Lower leg skin (tissue), 4 donors: ENCODE measurements at places on chromosomes 5 and 9.

GRCh38 chr5:423626-424261 lies 19.2 kb upstream of the EXOC3 start:
- DNase-seq: no peak

- no peak for DNase-seq
Observed at GRCh38 chr9:101849102-101849707, 110.8 kb upstream of the GRIN3A start.

DNA sequence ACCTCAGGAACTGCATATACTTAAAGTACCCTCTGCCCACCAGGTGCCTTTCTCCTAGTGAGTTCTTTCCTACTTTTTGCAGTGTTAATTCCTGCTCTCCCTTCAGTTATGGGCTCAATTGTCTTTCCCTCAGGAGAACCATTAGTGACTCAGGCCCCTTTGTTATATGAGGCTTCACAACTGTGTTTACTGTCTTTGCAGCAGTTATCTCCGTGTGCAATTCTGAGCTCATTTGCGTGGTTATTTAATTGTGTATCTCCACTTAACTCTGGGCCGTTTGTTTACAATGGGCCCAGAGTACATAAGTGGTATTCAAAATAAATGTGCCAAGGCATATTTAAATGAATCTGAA lies 9.6 kb downstream of the FBXO38 start:
- DNase-seq: no peak

GRCh38 chr5:68587171-68587570 lies 371.6 kb downstream of the PIK3R1 start:
- DNase-seq: no peak

DNA sequence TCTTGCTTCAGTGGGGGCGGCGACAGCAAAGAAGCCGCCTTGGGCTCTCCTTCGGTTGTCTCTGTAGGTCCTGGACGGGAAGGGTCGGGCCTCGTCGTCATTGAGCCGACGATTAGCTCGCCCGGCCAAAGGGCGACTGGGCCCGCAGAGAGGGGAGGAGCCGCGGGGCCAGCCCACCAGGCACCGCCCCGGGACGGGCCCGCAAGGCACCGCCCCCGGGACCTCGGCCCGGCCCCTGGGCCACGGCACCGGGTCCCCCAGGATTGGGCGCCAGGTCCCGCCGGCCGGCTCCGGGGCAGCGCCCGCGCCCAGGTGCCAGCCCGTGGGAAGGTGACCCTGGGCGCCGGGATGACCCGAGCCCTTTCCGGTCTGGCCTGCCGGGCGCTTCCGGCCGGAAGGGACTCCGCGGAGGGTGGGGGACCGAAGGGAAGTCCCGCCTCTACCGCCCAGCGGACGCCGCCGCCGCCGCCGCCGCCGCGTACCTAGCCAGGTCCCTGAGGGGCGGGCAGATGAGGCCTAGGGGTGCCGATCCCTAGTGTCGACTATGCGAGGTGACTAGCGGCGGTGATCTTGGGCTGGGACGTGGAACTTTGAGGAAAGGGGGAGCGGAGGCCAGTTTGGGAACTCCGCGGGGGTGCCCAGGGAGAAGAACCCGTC lies at the start of the genes GBA2 and RGP1:
GBA2 (minus strand) TSS at position 371 of the 657 bp plus-strand sequence. CDS start 524 bp downstream, outside the sequence.
RGP1 (plus strand) TSS at position 430 of the 657 bp plus-strand sequence. CDS start 469 bp downstream, outside the sequence.
- no peak for DNase-seq

DNA sequence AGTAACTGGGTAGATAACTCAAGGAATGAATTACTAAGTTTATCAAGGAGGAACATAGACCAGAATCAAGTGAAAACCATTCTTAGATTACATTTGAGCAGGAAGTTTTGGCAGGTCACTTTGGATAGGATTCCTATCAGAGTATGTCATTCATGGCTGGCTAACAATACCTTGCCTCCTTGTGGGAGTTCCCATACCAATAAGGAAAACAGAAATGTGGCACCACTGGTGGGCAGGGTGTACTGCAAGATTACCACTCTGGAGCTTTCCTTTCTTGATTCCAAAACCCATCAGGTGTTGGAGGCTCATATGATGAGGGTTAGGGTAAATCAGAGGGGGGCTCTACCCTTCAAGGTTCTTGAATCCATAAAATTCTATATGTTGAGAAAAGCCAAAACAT lies 18.6 kb upstream of the SPATA31D1 start:
- no peak for DNase-seq

DNA sequence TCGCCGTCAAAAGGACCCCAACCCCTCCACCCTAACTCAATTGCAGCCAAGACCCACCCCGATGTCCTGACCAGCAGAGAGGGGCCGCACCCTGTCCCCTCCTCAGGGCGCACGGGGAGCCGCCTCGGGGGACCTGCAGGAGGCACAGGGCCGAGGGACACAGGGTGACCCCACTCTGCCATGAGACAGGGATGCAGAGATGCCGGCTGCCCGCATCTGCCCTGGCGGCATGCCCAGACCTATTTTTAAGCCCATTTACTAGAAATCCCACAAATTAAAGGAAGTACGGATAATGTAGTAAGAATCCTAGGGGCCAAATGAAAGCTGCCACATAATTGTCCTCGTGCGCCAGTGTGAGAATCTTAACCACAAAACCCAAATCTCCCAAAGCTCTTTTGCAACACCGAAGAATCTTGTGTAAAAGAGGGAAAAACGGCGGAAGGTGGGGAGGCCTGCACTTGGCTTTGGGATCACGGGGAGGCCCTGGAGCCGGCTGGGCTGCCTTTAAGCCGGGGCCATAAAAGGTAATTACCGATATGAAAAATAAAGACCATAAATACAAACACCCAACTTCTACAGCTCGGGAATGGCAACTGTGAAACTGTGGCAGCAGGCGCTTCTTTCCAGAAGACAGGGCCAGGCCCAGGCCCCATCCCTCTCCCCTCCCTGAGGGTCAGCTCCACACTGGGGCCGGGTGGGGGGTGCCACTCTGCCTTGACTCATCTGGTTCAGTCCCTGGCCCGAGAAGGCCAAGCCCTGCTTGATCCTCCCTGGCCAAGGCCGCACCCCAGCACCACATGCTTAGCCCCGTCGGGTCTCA lies 35.0 kb downstream of the NACC2 start:
- DNase-seq: peak; percentile 84

DNA sequence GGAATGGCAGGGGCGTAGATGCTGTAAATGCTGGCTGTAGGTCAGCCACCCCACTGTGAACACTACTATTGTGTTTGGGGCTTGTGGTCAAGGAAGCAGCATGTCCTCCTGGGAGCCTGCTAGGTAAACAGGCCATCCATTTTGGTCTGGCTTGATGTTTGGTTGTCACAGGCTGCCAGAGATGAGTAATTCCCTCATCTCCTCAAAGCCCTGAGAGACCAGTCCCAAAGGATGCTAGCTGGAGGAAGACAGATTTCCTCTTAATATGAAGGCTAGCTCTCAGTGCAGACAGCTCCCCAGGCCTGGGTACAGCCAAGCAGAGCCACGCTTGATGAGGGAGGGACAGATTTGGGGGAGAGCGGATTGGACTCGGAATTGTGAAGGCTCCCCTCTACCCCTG lies 72.5 kb upstream of the MAP1B start:
- DNase-seq: no peak

GRCh38 chr9:124014211-124014955 lies 2.8 kb downstream of the LHX2 start:
- no peak for DNase-seq

DNA sequence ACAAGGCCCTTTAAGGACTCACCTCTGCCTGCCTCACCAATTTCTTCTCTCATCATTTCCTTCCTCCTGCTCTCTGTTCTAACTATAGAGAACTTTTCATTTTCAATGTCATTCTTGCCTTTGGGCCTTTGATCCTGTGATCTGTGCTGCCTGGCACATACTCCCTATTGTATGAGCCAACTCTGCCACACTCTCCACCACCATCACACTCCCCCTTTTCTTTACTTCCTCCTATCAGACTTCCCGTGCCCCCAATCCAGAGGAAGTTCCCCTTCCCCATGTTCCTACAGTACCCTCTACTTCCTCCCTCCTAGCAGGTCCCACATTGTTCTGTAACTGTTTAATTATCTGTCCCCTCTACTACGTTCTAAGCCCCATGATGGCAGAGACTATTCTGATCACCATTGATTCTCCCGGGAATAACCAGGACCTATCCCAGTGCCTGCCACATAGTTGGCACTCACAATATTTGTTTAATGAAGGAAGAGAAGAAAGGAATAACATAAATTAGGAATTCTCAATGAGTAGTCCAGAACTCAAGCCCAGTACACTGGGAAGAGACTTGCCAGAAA lies 27.5 kb downstream of the ADAM19 start:
- no peak for DNase-seq

- no peak for DNase-seq
Observed at GRCh38 chr5:83559118-83559785, 87.7 kb downstream of the VCAN start.
